Activated CD8-positive, alpha-beta T cell treated with anti-CD3 and anti-CD28 coated beads, Interleukin-2, amount 10 ng/mL, durations not matched to agents 7 days and 5 days (primary cell): ENCODE measurements at places on chromosomes 11 and 22.
A peak's percentile ranks its signal among the peaks of the same experiment; 100 is the strongest.

- no peak for DNase-seq
Observed at GRCh38 chr11:46118702-46119351, 2.4 kb downstream of the PHF21A start.

DNA sequence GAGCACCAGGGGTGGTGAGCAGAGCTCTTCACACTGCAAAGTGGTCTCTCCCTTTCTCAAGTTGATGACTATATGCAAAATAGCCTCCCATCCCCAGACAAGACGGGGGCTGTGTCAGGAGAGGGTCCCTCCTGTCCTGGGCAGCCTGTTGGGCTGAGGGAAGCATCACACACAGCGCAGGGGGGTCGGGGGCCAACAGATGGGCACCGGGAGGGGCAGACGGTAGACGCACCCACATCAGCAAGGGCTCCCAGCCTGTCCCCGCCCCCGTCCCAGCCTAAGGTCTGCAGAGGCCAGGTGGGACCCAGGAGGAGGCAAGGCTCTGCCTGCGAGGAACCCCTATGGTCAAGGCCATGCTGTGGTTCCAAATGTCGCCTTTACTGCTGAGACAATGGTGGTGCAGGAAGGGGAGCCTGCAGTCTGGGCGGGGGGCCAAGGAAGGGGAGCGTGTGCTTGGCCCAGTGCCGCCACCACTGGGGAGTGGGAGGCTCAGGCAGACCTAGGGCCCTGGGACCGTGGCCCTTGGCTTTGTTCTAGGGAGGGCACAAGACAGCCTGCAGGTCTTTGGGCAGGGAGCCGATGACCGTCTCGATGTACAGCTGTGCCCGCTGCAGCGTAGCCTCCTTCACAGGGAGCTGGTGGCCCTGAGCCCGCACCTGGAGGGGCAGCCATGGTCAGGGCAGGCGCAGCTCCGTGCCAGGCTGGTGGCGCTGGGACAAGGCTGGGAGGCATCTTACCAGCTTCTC lies 4.3 kb upstream of the PLXNB2 start:
- DNase-seq: no peak

DNA sequence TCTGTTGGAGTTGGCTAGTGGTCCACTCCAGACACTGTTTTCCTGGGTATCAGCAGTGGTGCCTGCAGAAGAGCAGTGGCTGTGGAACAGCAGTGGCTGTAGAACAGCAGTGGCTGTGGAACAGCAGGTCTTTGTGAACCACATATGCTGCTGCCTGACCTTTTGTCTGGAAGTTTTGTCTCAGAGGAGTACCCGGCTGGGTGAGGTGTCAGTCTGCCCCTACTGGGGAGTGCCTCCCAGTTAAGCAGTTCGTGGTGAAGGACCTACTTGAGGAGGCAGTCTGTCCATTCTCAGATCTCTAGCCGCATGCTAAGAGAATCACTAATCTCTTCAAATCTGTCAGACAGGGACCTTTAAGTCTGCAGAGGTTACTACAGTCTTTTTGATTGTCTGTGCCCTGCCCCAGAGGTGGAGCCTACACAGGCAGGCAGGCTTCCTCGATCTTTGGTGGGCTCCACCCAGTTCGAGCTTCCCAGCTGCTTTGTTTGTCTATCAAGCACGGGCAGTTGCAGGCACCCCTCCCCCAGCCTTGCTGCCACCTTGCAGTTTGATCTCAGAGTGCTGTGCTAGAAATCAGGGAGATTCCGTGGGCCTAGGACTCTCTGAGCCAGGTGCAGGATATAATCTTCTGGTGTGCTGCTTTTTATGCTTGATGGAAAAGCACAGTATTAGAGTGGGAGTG lies 89.1 kb upstream of the TRIM48 start:
- DNase-seq: no peak

DNA sequence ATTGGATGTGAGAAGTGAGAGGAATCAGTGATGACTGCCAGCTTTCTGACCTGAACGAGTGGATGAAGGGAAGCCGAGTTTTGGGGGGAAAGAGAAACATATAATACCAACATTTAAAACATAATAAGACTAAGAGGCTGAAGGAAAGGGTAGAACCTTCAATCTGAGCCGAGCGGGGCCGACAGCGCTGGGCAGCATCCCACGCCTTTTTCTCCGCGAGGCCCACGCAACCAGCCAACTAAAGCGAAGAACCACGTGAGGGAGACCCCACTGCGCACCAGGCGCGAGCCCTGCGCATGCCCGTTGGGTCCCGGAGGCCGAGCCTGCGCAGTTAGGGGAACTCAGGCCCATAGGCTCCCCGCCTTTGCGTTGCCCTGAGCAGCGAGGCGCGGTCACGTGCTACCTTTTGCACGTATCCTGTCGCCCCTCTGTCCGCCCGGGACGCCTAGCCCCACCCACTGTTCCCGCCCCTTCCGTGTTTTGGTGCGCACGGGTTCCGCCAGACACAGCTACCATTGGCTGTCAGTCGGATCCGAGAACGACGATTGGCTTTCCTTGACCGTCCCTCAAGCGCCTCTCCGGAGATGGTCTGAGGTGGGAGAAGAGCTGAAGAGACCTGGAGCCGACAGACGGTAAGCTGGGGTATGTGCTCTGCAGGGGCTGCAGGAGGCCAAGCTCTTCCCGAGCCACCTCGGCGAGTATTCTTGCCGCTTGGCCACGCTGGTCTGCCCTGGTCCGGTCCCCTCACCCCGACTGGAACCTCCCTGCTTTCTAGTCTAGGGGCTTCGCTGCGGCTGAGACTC lies at the start of gene HINFP:
HINFP (plus strand) TSS at position 573 of the 803 bp plus-strand sequence. CDS start 5,365 bp downstream, outside the sequence.
- peak; percentile 100 for DNase-seq

- no peak for DNase-seq
Observed at GRCh38 chr22:36183446-36183845, 18.2 kb downstream of the APOL4 start.

DNA sequence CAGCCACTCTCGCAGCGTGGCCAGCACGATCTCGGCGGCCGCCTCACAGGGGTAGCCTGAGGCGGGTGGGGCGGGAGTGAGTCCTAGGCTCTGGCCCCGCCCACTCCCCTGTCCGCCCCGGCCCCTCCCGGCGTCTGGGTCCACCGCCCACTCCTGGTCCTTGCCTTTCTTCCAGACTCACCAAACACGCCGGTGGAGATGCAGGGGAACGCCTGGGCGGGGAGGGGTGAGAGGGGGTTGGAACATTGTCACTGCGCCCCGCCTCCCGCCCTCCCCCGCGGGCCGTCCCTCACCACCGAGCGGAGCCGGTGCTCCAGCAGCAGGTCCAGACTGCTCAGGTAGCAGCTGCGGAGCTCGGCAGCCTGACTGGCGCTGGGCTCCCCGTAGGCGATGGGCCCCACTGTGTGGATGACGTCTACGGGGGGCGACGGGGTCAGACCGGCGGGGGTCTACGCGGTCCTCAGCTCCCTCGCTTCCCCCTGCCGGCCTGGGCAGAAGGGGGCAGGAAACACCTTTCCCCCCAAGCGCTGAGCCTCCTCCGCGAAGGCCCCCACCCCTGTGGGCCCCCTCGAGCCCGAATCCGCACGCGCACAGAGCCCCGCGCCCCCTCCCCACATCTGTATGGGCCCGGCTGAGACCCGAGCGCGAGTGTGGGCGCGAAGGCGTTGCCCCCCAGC lies 13.2 kb downstream of the OTUB1 start:
- DNase-seq: peak; percentile 42

DNA sequence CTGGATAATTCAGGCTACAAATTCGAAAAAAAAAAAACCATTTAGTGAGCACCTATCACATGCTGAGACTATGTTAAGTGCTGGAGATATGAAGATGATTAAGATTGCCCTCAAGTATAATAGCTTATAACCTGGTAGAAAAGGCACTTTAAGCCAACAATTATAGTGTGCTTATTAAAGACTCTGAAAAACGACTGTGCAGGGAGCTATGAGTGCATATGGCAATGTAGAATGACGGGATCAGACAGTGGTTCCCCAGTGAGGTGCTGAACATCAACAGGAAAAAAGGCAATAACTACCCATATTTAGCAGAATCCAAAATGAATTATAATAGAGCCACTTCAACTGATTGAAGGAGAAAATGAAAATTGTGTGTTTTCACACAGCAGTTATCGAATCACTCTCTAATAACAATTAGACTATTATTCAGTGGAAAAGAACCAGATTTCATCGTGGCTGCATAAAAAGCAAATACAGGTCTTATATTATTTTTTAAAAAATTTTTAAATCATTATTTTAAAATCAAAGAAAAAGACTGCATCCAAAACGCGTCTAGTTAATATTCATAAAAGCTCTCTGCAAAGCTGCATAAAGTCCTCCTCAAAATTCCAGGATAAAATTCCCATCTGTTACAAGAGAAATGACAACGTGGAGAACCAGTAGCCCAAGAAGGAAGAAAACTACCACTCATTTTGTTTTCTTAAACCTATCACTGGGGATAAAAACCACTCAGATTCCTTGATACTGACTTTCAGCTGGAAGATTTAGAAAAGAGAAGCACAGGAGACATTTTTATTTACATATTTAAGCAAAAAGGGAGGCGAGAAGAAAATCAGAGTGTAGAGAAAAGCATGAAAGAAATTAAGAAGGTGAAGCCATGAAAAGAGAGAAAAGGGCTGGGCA lies 1.1 kb downstream of the MTMR2 start:
- DNase-seq: no peak

DNA sequence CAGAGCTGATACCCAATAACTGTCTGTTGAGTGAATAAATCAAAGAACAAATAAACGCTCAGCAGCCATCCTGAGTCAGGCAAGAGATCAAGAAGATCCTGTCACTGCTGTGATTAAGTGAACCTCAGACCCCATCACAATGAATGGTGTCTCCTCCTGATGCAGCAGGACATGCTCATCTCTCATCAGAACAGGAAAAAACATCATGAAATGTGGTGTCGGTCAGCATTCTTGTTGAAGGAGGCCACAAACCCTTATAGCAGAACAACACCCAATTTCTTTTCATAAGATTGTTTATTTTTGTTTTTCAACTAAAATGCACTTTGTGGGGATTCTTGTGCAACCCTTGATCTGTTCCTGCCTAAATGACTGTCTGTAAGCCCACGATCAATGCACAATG lies 60.3 kb downstream of the SYTL2 start:
- DNase-seq: no peak
